NCI-H748 treated with DMSO at 0.1 percent for 48 hours (cell line): ENCODE measurements at places on chromosomes 2 and 18.

GRCh38 chr18:71168557-71169145 is 879.8 kb downstream of the SOCS6 start:
- DNase-seq, result no peak

DNA sequence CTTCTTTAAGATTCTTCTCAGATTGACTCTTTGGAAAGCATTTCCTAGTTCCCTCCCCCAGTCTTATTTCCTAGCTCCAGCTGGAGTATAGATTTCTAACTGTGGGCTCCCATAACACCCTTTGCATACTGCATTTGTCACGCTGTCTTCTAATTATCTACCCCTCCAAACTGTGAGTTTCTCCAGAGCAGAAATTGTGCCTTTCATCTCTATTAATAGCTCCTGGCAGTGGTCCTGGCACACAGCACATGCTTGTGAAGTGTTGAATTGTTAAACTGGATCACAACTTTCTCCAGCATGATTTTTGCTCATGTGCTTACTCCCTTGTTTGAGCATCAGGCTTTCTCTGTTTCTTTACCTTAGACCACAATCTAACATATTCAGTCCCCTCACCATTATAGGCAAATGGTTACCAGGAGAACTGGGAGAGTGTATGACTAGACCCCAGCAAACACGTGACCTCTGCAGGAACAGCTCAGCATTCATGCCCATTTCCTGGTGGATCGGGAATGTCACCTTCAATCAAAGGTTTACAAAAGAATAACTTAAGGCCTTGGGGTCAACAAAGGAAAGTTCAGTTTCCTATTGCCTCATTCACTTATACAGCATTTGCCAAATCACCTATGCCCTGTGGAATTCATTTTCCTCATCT is 175.7 kb upstream of the TANK start:
- no peak for DNase-seq

DNA sequence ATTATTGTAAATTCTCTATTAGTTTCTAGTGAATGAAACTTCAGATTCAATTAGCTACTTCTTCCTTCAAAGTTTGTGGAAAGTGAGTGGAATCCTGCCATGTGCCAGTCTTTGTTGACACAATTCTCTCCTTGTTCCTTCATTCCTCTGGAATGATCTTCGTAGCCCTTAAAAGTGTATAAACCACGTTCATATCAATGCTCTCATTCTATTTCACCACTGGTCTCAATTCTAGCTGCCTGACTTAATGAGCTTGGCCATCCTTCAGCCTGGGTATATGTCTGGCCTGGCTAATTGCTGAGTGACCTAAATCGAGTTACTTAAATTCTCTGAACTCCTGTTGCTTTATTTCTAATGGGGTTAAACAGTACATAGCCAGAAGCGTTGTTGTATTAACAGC is 43.5 kb downstream of the INSIG2 start:
- no peak for DNase-seq

GRCh38 chr2:141062443-141062842 is 1068.4 kb downstream of the LRP1B start:
- no peak for DNase-seq

GRCh38 chr18:44954257-44954656 is 273.6 kb downstream of the SETBP1 start:
- DNase-seq, result no peak

DNA sequence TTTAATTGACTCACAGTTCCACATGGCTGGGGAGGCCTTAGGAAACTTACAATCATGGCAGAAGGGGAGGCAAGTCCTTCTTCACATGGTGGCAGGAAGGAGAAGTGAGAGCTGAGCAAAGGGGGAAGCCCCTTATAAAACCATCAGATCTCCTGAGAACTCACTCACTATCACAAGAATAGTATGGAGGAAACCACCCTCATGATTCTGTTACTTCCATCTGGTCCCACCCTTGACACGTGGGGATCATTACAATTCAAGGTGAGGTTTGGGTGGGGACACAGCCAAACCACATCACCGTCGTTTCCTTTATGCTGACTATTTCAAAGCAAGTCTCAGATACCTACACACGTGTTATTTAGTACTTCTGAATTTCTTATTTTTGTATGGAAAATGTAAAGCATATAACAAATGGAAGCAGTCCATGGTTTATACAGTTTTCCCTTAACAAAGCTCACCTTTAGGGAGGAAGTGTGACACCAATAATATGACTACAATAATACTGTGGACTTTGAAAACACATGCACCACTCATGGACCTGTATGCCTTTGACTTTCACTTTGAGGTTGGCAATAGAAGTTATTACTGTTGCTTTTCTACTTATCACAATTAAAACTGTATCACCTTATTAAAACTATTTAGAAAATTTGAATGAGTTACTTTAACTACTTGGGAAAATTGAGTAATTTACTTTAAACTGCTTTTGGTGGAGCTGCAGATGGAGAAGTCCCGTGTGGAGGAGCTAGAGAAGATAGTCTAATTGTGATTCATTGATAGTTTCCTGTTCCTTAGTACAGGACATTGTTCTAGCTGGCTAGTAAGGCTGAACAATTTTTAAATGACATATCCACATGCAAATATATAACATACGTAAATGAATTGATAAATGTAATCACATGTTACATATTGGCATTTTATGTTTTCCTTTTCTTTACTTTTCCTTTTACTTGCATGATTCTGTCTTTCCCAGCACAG is 37.3 kb downstream of the MTCL1 start:
- no peak for DNase-seq

- DNase-seq, result no peak
These were observed 87.7 kb downstream of the DSEL start for GRCh38 chr18:67428805-67429204.

- no peak for DNase-seq
These were observed 7.5 kb upstream of the DLX2 start for GRCh38 chr2:172109988-172110811.

- no peak for DNase-seq
These were observed 157.4 kb downstream of the LTBP1 start for GRCh38 chr2:33104052-33104623.

- DNase-seq, result no peak
These were observed 371.8 kb downstream of the EPHA4 start for GRCh38 chr2:221200184-221200839.
